NCI-H1105 (cell line): ENCODE measurements at places on chromosomes 11 and 22.

GRCh38 chr11:113697756-113698407 lies 8.2 kb downstream of the TMPRSS5 start:
- no peak for DNase-seq

- DNase-seq = no peak
Observed at GRCh38 chr22:37146051-37146385, 3.7 kb downstream of the IL2RB start.

GRCh38 chr11:35389897-35390465 lies 29.4 kb downstream of the SLC1A2 start:
- DNase-seq = no peak

- DNase-seq = no peak
Observed at GRCh38 chr22:26416670-26417276, 12.3 kb upstream of the ASPHD2 start.

GRCh38 chr11:111528557-111528956 lies 12.0 kb upstream of the LAYN start:
- no peak for DNase-seq

DNA sequence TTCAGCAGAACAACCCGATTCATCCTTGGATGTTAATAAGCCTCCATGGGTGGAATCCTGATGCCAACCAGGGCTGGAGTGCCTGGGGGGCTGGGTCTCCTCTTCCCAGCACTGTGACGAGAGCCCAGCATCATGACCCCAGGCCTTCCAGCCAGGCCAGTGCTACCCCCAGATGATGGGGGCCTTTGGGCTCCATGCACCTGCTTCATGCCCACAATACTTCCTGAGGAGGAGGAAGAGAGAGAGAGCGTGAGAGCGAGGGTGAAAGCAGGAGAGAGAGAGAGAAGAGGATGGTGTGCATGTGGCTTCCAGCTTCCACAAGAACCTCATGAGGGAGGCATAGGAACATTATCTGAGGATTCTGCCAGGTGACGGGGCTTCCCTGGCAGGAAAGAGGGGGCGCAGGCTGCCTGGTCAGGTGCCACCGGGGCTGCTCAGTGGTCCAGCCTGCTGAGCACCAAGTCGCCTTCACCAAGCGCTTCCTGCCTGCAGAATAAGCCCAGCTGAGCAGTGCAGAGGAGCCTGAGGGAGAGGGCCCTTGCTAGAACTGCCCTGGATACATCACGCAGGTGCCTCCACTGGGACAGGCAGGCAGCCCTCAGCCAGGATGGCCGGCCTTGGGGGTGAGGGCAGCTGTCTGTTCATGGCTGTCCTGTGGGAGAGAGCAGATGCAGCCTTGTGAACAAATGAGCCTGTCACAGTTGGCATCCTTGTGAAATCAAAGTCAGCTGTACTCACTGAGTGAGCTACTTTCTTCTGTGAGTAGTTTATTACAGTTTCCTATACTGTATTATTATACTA lies 243.3 kb upstream of the B3GAT1 start:
- DNase-seq = no peak

- DNase-seq = no peak
Observed at GRCh38 chr11:76769645-76770586, 13.2 kb upstream of the TSKU start.

GRCh38 chr11:15136166-15136565 lies 21.4 kb downstream of the INSC start:
- no peak for DNase-seq

GRCh38 chr11:94746721-94747120 lies 21.4 kb upstream of the AMOTL1 start:
- no peak for DNase-seq

DNA sequence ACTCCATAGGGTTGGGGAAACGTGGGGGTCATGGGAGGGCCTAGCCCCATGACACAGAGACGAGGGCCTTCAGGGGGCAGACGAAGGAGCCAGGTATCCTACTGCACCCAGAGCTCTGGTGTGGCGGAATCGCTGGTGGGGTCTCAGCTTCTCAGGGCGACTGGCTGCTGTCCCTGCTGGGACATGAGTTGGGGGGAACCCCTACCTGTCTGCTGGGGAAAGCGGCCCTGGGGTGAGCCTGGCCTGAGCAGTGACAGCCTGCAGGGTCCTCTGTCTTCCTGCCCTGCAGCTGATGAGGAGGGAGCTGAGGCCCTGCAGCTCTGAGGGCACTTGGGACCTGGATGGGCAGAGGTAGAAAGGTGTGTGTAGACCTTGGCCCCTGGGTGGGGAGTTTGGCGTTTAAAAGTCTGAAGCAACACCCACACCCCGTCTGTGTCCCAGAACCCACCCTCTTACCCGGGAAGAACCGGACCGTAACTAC lies 33.6 kb upstream of the GRAMD4 start:
- no peak for DNase-seq

DNA sequence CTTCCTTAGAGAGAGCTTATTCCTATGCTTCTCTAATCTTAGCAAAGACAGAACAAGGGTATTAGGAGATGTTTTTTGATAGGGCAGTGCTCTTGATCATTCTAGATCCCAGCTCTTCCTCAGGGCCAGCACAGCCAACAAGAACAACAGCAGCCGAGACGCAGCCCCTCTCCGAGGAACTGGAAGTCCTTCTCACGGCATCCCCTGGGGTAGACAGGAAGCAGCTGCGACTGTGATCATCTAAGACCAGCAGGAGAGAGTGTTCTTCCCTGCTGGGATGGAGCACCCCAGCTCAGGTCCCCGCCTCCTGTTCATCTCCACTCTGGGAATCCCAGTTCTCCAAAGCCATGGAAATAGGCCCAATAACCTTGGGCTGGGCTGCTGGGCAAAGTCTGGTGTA lies 29.6 kb downstream of the IRAG1 start:
- DNase-seq = no peak

DNA sequence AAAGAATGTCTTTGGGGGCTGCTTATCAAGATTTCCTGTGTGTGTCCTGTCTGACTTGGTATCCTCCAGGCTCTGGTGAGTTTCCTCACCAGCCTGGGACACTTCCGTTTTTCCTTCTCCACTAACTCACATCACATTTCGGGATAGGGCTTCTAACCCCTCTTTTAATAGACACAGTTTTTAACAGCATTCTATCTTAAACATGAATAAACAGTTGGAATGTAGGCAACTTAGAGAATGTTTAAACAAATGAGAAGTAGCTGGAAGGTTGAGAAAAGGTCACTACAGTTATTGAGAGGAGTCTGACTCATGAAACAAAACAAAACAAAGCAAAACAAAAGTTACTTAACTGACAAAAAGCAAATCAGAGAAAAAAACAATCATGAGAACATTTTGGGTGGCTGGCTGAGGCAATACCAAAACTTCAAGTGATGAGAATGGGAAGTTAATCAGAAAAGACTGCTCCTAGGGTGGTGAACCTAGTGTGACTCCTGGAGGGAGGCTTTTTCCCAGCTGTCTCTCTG lies 64.7 kb upstream of the CTSC start:
- DNase-seq = no peak

DNA sequence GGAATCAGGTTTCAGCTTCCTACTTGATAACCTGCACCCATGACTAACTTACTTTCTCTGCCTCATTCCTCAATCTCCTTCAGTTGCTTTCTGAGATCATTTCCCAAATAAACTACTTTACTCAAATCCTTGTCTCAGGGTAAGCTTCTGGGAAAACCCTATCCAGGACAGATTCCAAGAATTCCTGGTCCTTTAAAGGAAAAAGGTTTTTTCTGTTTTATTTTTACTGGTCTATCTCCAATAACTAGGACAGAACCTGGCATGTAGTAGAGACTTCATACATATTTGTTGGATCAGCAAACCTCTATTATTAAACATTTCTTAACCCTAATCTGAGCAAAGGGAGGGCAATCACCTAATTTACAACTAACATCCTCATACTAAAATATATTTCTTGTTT lies 910.5 kb upstream of the CHORDC1 start:
- no peak for DNase-seq

DNA sequence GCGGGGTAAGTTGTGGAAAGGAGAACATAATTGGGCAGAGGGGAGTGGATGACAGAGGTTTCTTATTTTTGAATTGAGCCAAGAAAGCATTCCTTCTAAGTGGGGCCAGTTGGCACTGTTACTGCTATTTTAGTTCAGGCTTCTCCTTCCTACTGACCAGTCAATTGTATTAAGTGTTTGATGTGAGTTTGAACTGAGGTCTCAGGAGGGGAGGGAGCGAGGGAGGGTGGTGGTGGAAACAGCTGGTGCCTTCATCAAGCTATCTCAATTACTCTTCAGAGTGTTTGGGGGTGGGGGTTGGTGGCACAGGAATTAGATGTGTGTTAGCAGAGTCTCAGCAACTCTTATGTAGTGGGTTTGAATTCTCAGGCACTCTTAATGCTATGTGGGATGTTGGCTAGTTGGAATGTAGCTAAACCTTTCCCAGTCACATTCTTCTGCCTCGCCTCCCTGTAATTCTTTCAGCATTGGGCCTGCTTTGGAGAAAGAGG lies 14.5 kb downstream of the CTNND1 start:
- DNase-seq = no peak

GRCh38 chr22:21641417-21641788 lies 699 bp upstream of the SDF2L1 start:
- DNase-seq = no peak

DNA sequence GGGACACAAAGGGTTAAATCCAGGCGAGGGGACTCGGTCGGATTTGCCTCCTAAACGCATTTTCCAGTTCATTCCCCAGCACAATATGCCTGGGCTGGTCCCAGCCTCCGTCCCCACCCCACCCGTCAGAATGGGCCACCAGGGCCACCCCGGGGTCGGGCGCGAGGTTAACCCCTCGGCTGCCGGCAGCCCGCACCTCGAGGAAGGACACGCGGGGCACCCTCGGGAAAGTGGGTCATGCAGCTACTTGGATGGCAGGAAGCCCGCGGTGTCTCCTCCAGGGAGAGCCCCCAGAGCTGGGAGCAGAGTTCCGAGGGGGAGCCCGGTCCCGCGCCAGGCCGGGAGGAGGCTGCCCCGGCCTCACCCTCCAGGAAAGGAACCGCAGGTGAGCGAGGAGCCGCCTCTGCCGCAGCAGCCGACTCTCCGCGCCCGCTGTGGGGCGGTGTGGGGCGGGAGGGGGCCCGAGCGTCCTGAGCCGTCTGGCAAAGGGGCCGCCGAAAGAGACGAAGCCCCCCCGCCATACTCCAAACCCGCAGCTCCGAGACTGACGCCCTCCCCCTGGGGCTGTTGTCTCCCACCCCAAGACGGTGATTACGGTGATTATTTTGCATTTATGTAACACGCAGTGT lies 1.4 kb downstream of the NECTIN1 start:
- DNase-seq = peak; percentile 38

- DNase-seq = no peak
Observed at GRCh38 chr11:68927280-68928135, 23.8 kb downstream of the IGHMBP2 start.

GRCh38 chr11:31214372-31214771 lies 155.2 kb downstream of the DCDC1 start:
- DNase-seq = no peak

DNA sequence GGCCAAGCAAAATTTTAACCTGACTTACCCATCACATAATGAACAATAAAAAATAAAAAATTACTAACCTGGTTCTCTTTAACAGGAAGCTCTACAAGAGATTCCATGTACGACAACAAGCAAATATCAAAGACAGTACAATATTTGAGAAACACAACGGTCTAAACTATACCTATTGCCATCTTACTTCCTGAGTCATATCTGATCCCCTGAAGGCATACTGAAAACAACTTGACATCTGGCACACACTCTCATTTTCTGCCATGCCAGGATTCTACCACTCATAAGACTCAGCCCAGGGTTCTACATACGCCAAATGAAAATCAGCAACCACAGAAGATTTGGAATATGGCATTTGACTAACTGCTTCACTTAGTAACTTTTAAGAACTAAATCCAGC lies 13.8 kb downstream of the DENND5A start:
- DNase-seq = no peak

DNA sequence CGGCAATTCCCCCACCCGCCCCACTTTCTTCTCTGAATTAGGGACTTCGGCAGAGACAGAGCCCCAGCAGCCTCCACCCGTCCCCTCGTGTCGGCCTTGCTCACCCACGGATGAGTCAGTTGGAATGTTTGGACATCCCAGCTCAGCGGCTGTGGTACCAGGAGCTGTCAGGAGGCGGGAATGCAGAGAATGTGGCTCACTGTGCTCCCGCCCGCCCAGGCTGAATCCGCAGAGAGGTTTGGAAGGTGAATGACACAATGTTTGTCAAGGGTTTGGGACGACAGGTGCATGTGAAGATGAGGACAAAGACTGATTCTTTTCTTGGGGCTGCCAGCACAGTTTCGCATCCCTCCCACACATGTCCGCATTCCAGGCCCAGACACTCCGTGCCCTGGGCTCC lies 39.6 kb downstream of the LIF start:
- DNase-seq = no peak

DNA sequence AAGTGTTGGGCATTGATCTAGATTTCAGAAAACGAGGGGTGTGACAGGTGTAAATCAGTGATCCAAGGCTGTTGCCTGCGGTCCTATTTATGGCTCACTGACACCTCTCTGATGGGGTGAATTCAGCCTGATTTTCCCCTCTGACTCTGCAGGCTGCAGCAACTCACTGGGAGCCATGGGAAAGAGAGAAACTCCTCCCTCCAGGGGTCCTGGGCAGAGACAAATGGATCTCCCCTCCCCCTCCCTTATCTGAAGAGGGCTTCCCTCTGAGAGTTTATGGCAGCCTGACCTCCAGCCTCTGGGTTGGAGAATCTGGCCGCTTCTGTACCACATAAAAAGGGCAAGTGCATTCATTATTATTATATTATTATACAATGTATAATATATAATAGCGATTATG lies 1.8 kb upstream of the PKNOX2 start:
- no peak for DNase-seq
